ENCODE measurements at places on chromosomes 3 and 15.

DNA sequence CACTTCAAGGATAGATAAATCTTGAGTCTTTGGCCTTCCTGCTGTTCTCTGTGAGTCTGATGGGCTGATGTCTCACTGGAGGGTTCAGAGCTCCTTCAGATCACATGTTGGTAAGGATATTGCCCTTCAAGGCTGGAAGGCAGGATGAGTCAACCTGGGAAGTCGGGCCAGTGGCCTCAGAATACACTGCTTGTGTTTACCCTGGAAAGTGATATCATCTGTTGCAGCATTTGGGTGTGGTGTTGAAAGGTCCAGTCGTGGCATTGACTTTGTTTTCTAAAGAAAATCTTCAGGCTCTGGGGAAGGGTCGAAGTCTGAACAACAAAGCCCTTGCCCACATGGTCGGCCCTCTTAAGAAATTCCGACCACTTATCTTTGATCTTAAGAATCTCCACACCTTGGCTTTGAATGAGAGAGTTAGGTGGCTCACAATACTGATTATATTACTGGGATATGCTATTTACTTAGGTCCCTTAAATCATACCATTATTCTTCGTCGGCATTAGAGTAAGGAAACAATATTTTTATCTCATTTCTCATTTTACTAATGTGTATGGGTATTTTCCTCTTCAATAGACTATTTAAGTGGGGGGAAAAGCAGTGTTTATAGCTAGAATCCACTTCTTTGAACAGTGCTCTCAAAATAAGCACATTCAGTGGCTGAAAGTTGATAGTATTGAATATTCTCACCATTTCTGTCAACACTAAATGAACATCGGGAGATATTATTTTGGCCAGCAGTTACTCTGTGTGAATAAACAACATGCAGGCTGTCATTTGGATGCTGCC is 303.9 kb upstream of the RASGRP1 start:
- DNase-seq: no peak

DNA sequence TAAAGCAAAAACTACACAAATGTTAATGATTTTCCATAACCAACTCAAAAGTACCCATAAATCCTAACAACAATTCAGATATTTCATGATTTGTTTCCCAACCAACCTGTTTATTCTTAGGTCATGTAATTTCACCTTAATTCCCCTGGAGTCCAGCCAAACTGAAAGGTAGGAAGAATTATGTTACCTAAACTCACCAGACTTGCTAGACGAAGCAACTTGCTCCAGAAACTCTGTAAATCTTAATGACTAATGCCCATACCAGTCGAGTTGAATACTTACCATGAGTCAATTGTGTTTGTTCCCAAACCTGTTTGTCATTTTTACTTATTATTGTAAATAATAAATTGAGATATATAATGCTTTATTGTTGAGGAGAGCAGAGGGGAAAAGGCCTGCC is 1030.0 kb downstream of the TBL1XR1 start:
- DNase-seq: no peak

GRCh38 chr3:26271848-26272247 is 350.7 kb upstream of the LRRC3B start:
- no peak for DNase-seq

- no peak for DNase-seq
Measured at GRCh38 chr3:186181901-186182300, 73.0 kb upstream of the ETV5 start.

GRCh38 chr3:38574411-38575278 is 74.8 kb downstream of the SCN5A start:
- DNase-seq: no peak

GRCh38 chr15:65312400-65312916 is 8.0 kb downstream of the RNU5B-1 start:
- DNase-seq: no peak

DNA sequence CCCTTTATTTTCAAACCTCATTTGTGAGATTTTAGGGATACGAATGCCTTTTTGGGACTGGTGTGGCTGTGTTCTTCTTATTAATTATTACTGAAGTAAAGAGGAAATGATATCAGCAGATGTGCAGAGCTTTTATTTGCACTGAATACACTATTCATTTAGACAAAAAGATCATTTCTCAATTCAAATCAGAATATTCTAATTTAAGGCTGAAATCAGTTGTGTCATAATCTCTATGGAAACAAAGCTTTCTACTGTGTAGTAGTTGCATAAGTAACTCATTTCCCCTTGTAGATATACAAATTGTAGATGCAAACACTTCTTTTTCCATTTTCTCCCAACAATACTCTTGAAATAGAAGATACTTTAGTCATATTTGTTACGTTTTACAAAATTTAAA is 56.0 kb downstream of the PDE8A start:
- no peak for DNase-seq

GRCh38 chr3:127715532-127715931 is 42.8 kb downstream of the ABTB1 start:
- no peak for DNase-seq

GRCh38 chr3:195075199-195075940 is 195.6 kb downstream of the XXYLT1 start:
- DNase-seq: no peak

- no peak for DNase-seq
Measured at GRCh38 chr3:71327936-71328335, 255.6 kb downstream of the FOXP1 start.

DNA sequence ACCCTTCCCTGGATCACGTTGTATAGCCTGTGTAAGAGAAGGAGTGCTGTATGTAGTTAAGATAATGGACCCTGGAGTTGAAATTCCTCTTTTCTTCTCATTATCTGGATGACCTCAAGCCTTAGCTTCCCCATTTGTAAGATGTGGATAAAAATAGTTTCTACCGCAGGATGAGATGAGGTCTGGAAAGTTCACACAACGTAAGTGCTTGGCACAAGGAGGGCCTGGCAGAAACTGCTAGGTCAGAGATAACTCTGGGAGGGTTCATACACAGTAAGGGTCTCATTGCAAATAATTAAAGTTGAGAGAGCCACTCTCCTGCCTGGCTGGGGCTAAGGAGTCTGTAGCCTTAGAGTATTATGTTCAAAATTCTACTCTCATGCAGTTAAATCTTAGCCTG is 214.4 kb downstream of the LRTM1 start:
- no peak for DNase-seq

DNA sequence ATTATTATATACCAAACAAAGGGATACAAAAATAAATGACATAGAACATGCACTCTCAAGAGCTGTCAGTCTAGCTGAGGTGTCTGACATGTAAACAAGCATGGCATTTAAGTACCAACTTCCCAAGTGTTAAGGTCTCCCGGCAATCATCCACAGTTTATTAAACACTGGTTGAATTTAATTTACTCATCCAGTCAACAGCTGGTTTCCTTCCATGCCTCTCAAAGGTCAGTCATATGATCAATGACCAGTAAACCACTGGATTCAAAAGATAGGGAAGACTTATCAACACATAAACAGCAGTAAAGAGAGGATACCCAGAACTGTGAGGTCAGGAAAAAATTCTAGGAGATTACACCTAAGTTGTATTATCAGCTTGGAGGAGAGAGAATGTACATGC is 80.4 kb downstream of the ADAM10 start:
- no peak for DNase-seq

DNA sequence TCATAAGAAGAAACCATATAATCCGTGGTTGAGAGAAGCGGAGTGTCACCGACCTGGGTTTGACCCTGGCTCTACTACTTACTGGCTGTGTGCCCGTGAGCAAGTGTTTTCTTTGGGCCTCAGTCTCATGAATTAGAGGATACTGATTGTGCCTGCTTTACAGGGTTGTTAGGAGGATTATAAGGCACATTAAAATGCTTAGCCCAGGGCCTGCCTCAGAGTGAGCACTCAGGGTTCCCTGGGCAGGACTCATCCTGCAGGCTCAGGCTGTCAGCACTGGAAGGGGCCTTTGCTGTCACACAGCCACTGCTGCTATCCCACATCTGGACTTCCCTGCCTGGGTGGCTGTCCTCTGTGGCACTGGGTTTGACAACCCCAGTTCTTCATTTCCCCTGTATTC is 4.7 kb downstream of the PLA2G4F start:
- DNase-seq: no peak

DNA sequence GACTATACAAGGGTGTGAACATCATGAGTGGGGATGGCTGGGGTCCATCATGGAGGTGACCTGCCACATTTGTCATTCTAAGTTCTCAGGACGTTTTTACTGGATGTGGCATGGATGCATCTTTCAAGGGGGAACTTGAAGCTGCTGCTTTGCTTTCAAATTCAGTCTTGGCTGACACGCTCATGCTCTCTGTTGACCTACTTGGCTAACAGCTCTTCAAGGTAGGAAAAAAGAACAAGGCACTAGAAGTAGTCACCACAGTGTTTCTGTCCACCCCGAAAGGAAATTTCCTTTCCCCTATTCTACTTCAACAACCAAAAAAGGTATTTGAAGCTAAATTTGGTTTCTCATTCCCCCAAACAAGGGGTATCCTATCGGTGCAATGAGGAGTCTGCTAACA is 15.0 kb downstream of the STIMATE start:
- DNase-seq: no peak
